Cardiac fibroblast (primary cell): ENCODE measurements at places on chromosomes 1 and 21.

DNA sequence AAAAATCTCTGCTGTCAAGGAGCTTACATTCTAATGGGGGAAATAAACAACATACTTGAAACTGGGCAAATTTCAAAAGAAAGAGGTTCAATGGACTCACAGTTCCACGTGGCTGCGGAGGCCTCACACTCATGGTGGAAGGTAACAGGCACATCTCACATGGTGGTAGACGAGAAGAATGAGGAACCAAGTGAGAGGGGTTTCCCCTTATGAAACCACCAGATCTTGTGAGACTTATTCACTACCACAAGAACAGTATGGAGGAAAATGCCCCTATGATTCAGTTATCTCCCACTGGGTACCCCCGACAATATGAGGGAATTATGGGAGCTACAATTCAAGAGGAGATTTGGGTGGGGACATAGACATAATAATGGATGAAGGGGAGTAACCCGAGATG, 226.4 kb downstream of the ZP4 start:
- no peak for DNase-seq

DNA sequence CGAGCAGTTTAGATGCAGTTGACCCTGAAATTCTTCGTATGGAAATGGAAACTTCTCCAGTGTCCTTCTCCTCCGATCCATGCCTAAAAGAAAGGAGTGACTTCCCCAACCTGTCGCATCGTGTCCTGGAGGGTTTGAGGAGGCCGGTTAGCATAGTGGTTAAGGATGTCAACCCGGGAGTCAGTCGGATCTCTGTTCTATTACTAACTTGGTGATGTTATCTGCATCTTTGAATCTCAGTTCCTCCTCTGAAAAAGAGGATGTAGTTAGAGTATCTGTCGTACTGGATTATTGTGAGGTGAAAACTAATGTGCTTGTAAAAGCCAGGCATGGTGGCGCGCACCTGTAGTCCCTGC, 684 bp downstream of the ZBTB8B start:
- DNase-seq, result no peak

DNA sequence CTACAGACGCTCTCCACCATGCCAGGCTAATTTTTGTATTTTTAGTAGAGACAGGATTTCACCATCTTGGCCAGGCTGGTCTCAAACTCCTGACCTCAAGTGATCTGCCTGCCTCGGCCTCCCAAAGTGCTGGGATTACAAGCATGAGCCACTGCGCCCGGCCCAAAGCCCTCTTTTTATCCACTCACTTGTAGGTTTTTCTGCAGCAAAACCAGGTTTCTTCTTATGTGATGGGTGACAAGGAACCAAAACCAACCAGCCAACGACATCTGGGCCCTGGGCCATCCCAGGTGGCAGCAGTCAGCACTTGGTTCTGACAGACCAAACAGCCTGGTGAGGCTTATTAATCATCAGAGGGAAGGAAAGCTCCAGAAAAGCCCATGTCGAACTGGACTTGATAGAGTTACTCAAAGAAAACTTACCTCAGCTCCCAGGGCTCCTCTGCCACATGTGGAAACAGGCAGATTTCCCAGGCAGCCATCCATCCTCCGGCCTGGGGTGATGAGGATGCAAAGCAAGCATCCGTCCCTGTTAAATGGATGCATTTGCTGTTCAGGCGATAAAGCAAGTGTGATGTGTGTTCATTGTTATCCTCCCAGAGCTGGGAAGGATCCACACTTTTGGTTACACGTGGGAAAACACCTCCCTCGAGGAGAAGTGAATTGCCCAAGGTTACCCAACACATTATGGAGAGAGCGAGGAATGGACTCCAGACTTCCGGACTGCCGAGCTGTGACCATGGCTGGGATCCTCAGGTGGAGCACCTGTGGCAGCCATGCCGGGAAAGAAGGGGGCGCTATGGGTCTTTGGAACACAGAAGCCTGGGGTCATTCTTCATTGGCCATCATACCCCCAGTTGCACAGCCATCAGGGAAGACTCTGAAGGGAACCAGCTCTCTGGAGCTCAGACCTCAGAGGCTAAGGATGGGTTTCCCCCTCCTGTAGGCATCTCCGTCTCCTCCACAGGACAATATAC, 118.8 kb downstream of the HUNK start:
- DNase-seq, result no peak

DNA sequence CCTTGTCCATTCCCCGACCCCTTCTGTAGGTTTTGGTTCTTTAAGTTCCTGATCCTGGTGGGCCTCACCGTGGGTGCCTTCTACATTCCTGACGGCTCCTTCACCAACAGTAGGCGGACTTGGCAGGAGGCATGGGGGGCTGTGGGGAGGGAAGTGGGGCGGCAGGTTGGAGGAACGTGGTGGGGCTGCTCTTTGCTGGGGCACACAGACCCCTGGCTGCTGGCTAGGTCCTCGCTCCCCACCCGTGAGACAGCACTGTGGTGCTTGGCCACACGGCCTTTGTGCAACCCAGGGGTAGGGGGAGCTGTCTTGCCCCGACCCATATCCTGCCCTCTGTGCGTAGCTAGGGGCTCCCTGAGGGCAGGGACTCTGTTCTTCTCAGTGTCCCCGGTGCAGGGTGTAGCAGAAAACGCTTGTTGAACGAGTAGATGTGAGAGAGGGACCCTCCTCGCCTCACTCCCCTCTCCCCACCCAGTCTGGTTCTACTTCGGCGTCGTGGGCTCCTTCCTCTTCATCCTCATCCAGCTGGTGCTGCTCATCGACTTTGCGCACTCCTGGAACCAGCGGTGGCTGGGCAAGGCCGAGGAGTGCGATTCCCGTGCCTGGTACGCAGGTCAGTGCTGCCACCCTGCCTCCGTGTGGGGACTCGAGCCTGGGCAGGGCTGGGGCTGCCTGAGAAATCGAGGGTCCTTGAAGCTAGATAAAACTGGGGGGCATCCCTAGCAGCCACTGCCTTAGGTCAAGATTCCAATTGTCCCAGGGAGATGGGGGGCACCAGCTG, 12.5 kb downstream of the SERINC2 start:
- no peak for DNase-seq

DNA sequence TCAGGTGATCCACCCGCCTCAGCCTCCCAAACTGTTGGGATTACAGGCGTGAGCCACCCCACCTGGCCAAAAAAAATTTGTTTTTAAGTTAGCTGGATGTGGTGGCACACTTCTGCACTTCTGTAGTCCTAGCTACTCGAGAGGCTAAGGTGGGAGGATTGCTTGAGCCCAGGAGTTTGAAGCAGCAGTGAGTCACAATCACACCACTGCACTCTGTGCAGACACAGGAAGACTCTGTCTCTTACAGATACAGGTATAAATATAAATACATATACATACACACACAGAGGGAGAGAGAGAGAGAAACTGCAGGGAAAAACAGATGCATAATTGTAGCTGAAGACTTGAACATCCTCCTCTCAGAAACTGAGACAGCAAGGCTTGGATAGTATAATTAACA, 34.8 kb upstream of the EPS15 start:
- no peak for DNase-seq

- DNase-seq, result no peak
Observed at GRCh38 chr21:31862078-31862477, 10.7 kb upstream of the HUNK start.

- peak; percentile 73 for DNase-seq
Observed at GRCh38 chr1:226863446-226863845, 7.0 kb upstream of the PSEN2 start.

GRCh38 chr1:1025730-1026129, 5.8 kb downstream of the AGRN start:
- DNase-seq, result no peak

GRCh38 chr1:98749152-98749756, 87.7 kb downstream of the SNX7 start:
- peak; percentile 15 for DNase-seq

- no peak for DNase-seq
Observed at GRCh38 chr1:165228111-165228655, 128.3 kb downstream of the LMX1A start.

GRCh38 chr1:244074559-244075171, 23.6 kb downstream of the ZBTB18 start:
- no peak for DNase-seq

DNA sequence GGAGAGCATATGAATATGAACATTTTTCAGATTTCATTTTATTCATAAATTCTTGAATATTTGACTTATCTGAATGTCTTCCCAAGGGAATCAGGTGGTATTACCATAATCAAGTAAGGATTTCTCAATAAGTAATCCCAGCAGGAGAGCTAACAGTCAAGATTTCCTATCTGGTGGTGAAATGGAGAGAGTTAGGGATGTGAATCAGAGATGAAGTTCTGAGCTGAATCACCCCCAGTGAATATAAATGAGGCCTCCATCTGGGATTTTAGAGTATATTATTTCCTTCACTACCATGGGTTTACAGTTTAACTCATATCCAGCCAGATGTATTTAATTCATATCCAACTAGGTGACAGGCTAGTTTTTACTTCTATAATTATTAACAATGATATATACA, 61.5 kb upstream of the RGS2 start:
- DNase-seq, result peak; percentile 80

DNA sequence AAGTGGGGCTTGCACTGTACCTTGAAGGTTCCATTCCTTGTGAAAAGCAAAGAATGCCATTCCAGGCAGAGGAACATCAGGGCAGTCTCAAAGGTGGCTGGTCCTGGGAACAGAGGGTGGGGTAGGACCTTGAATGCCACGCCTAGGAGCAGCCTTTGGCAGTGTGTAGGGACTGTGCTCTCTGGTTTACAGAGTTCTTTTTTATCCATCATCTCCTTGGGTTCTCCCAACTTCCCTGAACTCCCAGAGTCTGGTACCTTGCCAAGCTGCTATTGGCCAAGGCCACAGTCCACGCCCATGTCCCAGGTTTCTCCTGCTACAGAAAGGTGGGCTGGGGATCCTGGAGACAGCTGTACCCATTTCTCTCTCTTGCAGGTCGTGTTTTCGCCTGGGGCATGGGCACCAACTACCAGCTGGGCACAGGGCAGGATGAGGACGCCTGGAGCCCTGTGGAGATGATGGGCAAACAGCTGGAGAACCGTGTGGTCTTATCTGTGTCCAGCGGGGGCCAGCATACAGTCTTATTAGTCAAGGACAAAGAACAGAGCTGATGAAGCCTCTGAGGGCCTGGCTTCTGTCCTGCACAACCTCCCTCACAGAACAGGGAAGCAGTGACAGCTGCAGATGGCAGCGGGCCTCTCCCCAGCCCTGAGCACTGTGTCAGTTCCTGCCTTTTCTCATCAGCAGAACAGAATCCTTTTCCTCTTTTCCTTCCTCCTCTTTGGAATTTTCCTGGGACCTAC, 15.3 kb upstream of the TRNAU1AP start:
- DNase-seq, result no peak
